ENCODE measurements at places on chromosomes 12 and 14.

- DNase-seq: no peak
These were observed 482.0 kb downstream of the RMST start for GRCh38 chr12:97944576-97944975.

- no peak for DNase-seq
These were observed 58.4 kb downstream of the CCDC91 start for GRCh38 chr12:28248555-28249145.

DNA sequence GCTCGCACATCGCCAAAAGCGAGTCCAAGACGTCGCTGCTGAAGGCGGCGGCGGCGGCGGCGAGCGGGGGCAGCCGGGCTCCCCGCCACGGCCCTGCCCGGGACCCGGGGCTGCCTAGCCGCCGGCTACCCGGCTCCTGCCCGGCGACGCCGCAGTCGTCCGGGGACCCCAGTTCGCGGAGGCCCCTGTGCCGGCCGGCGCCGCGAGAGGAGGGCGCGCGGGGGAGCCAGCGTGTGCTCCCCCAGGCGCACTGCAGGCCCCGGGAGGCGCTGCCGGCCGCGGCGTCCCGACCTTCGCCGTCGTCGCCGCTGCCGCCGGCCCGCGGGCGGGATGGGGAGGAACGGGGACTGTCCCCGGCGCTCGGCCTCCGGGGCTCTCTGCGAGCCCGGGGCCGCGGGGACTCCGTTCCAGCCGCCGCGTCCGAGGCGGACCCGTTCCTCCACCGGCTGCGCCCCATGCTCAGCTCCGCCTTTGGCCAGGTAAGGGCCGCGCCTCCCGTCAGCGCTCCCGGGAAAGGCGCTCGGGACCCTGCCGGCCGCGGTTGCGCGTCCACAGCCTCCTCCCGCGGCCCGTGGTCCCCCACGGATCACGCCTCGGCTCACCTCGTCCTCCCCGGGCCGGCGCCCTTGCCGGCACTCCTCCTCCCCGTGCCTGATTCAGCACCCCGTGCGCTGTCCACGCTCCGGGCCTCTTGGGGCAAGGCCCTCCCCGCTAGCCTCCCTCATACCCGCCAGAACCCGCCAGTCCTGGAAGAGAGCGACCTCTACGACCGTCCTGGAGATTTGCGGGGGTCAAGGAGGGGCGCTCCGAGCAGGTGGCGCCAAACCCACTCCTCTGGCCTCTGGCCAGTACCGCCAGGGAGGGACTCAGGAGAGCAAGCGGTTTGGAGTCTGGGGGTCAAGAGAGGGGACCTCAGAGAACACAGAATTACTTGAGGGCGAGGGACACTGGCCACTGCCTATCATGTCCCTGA lies 721 bp downstream of the CABP1 start:
- DNase-seq: peak; percentile 70

- DNase-seq: no peak
These were observed 185.2 kb downstream of the ACSS3 start for GRCh38 chr12:81263072-81263471.

DNA sequence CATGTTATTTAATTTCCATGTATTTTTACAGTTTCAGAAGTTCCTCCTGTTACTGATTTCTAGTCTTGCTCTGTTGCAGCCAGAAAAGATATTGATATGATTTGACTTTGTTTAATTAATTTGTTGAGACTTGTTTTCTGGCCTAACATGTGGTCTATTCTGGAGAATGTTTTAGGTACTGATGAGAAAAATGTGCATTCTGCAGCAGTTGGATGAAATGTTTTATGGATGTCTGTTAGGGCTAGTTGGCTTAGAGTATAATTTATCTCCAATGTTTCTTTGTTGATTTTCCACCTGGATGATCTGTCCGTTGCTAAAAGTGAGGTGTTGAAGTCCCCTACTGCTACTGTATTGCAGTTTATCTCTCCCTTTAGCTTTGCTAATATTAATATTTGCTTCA lies 54.4 kb downstream of the GPR137C start:
- no peak for DNase-seq

DNA sequence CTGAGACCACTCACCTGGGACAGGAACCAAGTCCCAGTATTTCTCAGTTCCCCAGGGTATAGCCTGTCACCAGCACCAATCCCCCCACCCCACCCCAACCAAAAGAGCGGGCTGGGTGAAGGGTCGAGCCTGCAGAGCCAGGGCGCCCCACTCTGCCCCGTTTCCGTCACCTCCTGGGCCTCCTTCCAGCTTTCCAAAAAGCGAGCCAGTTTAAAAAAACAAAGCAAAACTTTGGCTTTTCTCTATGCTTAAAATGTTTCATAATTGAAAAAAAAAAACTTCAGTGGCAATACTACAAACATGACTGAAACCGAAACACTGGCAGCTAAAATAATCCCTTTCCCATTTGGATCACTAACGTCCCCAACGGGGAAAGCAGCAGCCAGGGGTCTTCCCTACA lies 7.5 kb downstream of the CAMKK2 start:
- DNase-seq: no peak

- DNase-seq: no peak
These were observed 234.2 kb upstream of the FBXO33 start for GRCh38 chr14:39666386-39666785.

DNA sequence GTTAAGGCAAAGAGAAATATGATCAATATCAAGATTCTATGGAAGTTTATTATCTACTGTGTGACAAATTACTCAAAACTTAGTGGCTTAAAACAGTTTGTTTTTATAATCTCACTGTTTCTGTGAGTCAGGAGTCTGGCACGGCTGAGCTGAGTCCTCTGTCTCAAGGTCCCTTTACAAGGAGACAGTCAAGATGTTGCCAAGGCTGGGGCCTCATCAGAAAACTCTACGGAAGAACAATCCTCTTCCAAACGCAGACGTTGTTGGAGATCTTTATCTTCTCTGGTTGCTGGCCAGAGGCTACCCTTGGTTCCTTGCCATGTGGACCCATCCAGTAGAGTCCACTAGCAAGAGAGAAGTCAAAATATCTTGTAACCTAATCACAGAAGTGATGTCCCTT lies 100.6 kb upstream of the CCND2 start:
- no peak for DNase-seq

GRCh38 chr12:47939009-47939601 lies 24.3 kb upstream of the TMEM106C start:
- DNase-seq: no peak

- DNase-seq: no peak
These were observed 56.9 kb downstream of the SCFD1 start for GRCh38 chr14:30678926-30679431.

DNA sequence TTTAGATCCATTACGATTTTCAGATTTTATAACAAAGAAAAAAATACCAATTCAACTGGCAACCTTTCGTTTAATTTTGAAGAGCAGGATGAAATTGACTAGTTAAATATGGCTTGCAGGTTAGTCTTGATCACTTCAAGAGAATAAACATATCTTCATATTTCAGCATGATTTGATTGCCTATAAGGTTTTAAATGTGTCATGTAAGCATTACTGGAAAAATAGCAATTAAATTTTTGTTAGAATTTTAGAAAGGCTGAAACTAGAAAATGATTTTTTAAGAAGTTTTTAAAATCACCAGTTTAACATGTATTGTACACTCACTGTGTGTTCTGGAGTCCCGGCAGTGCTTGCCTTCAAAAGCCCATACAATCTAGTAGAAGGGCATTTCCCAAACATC lies 310.2 kb upstream of the DIO2 start:
- DNase-seq: no peak

DNA sequence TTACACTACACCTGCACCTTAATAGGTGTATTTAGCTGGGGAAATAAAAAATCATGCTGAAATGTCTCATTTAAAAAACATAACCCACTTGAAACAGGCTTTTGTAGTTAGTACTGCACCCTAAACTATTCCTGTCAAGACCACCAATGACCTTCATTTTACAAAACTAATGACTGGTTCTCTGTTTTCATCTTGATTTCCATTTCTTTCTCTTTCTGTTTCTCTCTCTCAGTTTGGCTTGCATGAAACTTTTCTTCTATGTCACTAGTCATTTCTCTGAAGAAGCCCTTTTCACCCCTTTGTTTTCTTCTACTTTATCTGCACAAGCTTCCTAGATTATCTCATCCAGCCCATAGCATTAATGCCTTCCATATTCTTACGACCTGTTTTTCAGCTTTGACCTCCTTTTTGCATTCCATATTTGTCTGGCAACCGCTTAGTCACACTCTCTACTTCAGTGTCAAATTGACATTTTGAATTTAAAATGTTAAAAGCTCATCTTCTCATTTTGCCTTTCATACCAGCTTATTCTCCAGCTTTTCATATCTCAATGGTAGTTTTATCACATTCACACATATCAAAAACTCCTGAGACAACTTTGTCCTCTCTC lies 32.7 kb upstream of the KLRF1 start:
- no peak for DNase-seq

DNA sequence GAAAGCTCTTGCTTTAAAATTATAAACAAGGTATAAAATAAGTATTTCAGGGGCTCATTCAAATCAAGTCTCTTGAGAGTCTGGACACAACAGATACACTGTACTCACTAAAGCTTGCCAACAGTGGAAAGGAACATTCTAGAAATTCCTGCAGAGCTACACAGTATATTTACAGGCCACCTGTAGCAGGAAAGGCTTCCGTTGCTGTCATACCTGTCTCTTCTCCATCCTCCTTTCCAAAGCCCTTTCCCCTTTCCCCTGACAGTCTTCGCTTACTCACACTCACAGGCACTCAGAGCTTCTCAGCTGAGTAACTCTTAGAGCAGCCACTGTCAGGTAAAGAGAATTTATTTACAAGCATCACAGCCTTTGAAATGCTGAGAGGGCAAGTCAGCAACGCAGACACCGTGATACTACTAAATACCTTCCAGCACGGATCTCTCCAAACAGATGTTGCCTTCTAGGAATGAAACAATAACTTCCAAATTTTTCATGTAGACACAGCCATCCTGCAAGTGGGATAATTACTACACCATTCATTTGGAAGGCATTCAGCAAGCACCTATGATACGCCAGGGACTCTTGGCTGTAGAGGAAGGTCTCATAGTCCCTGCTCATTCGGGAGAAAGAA lies 167.9 kb downstream of the FOXN3 start:
- DNase-seq: no peak

GRCh38 chr12:109735825-109736551 lies 22.4 kb downstream of the FAM222A start:
- no peak for DNase-seq

- DNase-seq: no peak
These were observed 69.2 kb upstream of the BCAT1 start for GRCh38 chr12:25018146-25018545.

- DNase-seq: no peak
These were observed 25.9 kb upstream of the B4GALNT1 start for GRCh38 chr12:57658890-57659289.

GRCh38 chr12:288687-289086 lies 26.1 kb upstream of the SLC6A13 start:
- no peak for DNase-seq

DNA sequence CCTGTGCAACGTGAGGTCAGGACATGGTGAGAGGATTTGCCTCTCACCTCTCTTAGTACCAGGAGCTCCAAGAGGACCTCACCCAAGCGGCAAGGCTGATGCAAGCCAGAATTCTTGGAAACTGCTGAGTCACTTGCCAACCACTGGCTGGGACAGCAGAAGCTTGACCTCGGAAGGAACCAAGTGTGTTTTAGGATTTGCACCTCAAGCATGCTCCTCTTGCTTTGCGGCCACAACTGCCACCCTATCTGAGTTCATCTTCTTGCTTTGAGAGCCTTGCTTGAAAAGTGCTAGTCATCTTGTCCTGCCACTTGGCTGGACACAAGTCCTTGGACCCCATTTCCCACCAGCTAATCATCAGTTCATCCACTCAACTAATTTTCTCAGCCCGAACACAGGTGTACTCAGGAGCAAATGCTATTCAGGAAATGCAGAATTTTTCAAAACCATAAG lies 195.8 kb downstream of the SLC25A21 start:
- no peak for DNase-seq

DNA sequence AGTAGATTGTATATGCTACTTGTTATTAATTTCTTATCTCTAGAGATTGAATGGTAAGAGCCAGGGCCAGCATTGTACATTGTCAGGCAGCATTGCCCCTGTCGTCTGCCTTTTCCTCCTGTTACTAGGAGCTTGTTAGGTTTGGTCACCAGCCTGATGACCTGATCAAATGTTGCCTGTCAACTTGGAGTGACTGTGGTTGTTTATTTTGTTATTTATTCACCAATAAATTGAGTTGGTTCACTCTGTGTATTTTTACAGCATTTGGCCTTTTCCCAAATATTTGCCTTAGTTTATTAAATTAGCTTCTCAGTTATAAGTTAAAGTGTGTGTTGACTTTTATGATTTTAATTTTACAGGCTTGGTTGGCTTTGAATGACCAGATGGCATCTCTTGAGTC lies 88.4 kb downstream of the PRKCH start:
- no peak for DNase-seq

DNA sequence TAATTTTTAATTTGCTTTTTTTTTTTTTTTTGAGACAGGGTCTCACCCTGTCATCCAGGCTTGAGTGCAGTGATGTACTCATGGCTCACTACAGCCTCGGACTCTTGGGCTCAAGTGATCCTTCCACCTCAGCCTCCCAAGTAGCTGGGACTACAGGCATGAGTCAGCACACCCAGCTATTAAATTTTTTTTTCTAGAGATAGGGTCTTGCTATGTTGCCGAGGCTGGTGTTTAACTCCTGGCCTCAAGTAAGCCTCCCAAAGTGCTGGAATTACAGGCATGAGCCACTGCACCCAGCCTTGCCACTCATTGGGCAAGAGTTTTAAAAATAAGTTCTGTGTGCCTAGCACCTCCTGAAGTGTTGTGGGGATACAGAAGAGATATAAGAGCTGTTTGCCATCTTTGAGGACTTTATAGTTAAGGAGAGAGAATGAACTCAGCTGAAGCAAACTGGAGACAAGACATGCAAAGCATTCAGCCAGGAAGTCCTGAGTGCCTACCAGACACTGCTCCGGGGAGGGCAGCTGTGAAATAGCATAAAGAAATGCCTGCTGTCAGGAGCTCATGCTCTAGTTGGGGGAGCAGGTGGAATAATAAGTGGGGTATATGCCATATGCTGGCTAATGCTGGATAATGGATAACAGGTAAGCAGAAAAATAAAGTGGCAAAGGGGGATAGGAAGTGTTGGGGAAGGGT lies 15.0 kb upstream of the EMP1 start:
- DNase-seq: no peak

DNA sequence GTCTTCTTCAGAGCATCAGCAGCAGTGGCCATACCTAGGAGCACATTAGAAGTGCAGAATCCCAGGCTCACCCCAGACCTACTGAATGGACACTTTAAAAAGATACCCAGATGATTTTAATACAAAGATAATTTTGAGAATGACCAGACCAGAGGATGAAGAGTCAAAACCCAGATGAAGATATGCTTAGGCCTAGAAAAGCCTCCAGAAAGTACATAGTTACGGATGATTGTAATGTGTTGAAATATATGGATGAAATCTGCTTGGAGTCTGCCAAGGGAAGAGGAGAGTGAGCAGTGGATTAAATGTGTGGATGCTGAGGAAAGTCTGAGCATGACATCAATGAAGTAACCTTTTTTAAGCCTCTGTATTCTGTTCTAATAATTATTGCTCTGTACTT lies 245.7 kb downstream of the CNTN1 start:
- DNase-seq: no peak

DNA sequence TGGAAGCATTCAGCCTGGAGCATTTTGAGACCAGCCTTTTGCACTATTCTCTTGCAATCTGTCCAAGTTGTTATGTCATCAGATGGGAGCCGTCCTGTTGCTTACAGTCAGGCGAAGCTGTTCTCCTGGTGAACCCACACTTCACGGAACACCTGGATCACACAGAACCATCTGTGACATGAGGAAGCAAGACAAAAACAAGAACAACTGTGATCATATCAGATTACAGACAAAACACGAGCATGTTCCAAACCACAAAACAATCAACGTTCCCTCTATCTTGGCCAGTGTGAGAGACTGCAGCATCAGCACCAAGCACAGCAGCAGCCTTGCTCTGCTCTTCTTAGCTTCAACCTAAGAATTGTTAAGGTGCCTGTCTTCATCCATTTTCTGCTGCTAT lies 180.5 kb upstream of the SFSWAP start:
- DNase-seq: no peak
